OCI-LY7 (cell line): ENCODE measurements at places on chromosomes 4 and X.
A peak's percentile ranks its signal among the peaks of the same experiment; 100 is the strongest.

- peak; percentile 29 for DNase-seq
Measured at GRCh38 chrX:106415276-106415895, 196.4 kb upstream of the RADX start.

DNA sequence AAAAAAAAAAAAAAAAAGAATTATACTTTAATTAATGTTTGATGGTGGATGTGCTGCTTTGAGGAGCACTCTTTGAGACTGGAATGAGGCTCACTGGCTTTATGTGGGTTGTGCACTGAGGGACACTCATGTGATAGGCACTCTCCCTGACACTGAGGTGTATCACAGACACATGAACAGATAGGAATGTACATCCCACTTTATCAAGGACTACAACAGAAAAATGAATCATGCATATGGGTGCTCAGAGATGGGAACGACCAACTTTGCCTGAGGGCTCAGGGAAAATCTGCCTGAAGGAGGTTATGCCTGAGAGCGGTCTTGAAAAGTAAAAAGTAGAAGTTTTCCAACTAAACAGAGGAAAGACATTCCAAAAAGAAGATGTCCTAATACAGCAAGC lies 97.7 kb upstream of the RBPJ start:
- DNase-seq, result no peak

DNA sequence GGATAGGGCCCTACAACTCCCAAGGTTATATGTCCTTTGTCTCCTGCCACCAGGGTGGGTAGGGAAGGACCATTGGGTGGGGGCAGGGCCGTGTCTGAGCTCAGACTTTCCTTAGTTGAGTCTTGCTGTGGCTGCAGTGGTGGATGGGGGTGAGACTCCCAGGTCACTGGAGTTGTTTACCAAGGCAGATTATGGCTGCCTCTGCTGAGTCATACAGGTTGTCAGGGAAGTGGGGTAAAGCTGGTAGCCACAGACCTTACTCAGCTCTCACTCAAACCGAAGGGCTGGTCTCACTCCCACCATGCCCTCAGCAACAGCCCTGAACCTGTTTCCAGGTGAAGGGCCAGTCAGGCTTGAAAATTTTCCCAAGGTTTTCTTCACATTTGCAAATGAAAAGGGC lies 58.8 kb upstream of the FAAH2 start:
- DNase-seq, result no peak

DNA sequence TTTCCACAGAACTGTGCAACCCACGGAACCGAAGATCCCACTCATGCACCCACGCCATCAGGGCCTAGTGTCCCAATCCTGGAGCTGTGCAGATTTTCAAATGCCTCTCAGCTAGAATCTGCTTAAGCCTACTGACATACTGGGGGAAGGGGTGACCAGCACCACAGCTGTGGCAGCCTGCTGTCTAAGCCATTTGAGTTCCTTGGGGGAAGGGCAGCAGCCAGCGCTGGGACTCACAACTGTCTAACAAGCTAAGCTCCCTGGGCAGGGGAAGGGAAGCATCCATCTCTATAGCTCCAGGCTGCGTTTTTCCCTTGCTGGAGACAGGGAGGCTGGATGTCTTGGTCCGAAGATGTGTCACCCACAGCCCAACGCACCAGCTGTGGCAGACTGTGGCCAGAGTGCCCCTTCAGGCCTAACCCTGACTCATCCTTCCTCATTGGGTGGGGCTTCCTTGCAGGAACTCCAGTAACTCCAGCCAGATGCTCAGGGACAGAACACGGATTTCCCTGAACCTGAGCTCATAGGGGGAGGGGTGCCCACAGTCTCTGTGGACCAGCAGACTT lies 194.8 kb downstream of the CHRDL1 start:
- DNase-seq, result no peak

- no peak for DNase-seq
Measured at GRCh38 chr4:149409146-149409545, 406.5 kb downstream of the IQCM start.

DNA sequence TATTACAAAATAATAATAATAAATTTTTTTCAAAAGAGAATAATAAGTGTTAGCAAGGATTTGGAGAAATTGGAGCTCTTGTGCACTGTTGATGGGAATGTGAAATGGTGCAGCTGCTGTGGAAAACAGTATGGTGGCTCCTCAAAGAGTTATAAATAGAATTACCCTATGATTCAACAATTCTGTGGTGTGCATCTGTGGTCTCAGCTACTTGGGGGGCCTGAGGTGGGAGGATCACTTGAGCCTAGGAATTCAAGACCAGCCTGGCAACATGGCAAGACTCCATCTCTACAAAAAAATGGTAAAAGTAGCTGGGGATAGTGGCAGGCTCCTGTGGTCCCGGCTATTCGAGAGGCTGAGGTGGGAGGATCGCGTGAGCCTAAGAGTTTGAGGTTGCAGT lies 19.6 kb downstream of the MND1 start:
- no peak for DNase-seq
